ENCODE measurements at places on chromosomes 2 and 18.

GRCh38 chr2:77009307-77009706 is 512.9 kb downstream of the LRRTM4 start:
- DNase-seq = peak; percentile 9

- no peak for DNase-seq
Measured at GRCh38 chr2:7867867-7868266, 814.0 kb upstream of the ID2 start.

- DNase-seq = no peak
Measured at GRCh38 chr2:26732446-26732845, 31.6 kb upstream of the SLC35F6 start.

DNA sequence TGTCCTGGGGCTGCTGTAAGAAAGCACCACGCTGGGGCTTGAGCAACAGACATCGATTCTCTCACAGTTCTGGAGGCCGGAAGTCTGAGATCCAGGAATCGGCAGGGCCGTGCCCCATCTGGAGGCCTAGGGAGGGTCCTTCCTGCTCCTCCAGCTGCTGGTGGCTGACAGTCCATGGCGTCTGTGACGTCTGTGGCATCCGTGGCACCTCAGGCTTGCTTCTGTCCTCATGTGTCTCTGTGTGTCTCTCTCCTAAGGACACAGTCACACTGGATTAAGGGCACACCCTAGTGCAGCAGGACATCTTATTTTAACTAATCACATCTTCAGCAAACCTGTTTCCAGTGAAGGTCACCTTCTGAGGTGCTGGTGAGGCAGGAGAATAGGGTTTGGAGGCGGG is 32.6 kb upstream of the KCNF1 start:
- DNase-seq = no peak

All from ACHN (cell line).